ENCODE measurements at places on chromosomes 7 and 10.

DNA sequence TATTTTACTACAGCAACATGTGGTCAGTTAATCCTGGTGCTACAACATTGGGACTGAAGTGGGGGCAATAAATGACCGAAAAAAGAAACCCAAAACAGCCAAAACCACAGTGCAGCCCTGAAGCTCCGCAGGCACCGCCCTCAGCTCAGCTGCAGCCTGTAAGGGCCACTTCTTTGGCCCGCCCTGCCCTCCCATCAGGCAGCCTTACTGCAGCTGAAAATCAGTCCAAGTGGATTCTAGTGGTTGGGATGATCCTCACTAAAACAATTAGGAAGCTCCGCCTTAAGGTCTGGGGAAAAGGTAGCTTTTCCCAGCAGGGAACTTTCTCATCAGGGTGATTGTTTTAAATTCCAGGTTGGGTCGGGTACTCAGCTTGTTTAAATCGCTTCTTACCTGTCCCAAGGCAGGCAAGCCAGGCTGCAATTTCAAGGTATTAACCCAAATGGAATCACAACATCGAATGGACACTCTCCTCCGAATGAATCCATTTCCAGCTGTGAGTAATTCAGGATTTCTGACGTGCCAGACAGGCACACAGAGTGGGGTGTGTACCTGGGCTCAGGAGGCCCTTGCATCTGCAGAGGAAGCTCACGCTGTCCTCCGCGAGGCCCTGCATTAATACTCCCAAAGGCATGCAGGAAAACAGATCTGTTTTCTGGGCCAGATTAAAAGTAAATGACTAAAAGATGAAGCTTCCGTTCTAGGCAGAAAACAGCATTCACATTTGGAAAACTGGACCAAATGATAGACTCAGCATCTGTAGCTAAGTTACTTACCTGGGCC, 104.3 kb downstream of the CREB5 start:
- no peak for DNase-seq

GRCh38 chr10:88555190-88555908, 27.8 kb downstream of the RNLS start:
- DNase-seq: no peak

DNA sequence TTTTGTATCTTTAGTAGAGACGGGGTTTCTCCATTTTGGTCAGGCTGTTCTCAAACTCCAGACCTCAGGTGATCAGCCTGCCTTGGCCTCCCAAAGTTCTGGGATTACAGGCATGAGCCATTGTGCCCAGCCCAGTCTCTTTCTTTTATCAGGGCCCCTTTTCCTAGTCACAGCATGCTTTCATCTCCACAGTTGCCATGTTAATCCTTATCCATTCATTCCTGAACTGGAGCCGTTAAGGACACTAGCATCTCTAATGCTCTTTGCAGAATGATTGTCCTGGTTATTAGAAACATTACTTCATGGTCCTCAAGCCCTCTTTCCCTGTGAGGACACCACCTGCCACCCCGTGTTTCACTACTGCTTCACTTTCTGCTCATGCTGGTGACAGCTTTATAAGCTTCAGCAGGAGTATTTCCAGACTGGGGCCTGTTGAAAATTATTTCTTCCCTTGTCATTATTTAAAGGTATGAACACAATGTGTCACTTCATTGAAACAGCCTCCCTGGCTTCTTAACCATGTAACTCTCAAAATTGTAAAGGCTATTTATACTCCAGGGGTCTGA, 313.9 kb downstream of the BMPER start:
- DNase-seq: no peak

DNA sequence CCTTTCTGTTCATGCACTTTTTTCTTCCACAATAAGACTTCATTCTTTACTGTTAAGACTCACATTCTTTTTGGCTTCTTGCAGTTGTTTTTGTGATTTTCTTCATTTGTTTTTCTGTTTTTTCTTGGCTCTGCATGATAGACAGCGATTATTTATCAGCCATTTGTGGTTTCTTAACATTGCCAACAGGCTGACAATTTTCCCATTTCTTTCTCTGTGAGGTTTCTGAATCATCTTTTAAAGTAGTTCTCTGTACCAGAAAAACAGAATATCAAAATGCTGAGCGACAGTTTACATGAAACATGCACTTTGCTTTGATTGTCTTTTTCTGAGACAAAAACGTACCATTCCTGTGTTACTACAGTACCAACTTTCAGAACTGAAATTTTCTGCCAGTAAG, 334.2 kb upstream of the MAGI2 start:
- no peak for DNase-seq

DNA sequence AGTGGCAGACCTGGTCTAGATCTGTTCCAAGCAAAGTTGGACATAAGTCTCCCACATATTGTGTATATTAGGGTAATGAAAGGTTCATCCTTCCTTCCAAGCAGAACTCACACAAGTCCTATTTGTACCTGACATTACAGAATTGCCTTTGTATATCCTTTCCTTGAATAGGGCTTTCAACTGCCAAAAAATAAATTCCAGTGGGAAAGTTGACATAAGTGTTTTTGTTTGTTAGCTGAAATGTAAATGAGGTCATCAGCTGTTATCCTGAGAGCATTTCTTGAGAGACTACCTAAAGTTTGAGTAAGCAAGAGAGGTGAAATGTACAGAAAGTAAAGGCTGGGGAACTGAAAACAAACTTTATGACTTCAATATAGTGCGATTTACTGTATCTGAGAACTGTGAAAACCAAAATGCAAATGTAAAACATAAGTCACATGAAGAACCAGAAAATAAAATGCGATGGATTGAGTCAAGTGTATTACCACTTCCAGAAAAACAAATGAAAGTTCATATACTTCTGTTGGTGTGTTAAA, 527.3 kb upstream of the SEMA3D start:
- no peak for DNase-seq

DNA sequence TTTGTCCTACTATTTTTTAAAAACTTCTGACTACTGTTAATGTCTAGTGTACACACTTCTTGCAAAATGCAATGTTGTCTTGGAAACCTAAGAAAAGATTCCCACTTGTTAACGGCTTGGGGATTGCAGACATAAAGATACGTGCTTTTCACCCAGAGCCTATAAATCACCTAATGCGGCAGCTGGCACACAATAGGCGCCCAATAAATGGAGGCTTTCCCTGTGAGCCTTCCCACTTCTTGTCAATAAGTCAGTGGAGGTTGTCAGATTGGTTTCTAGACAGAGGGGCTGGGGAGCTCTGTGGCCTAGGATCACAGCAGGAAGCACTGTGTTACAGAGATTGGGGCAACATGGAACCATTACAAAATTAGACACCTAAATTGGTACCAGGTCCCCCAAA, 74.7 kb downstream of the VSTM4 start:
- DNase-seq: no peak

DNA sequence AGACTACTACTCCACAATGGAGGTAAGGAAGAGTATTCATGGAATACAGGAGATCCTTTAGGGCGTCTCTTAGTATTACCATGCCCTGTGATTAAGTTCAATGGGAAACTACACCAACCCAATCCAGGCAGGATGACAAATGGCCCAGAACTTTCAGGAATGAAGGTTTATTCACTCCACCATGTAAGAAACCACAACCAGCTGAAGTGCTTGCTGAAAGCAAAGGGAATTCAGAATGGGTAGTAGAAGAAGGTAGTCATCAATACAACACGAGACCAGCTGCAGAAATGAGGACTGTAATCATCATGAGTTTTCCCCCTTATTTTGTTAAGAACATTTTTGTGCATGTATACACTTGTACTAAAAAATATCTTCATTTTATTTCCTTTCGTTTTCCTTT, 76.6 kb downstream of the GPR37 start:
- no peak for DNase-seq

DNA sequence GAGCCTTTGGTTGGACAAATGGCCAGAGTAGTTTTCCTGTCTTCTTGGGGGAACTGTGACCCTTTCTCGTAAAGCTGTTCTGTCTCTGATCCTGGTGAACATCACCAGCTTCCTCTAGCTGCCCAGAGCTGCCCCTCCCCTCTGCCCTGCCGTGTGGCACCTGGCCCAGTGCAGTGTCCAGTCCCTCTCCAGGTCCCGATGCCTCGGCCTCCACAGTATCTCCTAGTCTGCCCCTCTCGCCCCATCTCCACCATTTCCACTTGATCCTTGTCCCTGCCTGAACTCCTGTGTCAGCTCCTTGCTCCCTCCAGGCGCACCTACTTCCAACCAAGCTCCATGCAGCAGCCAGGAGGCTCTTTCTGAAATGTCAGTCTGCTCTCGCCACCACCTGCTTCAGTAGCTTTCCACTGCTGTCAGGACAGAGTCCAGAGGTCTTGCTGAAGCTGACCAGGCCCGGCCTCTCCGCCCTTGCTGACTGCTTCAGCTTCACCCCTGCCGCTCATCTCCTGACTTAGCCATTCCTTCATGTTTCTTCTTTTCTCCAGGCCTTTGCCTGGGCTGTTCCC, 133.6 kb downstream of the GRK5 start:
- DNase-seq: no peak
